ENCODE measurements at places on chromosomes 13 and 19. TPM values are rescaled to one million over a fixed set of nuclear protein-coding genes. Genes with fewer than 3 reads are reported as not detected.
A peak's percentile ranks its signal among the peaks of the same experiment; 100 is the strongest.

The FCER2 gene
- not detected for total RNA-seq

The LDLR gene
- total RNA-seq, result 57.0 TPM

The TEX29 gene
- total RNA-seq, result not detected

The CCDC194 gene
- not detected for total RNA-seq

The LILRA1 gene
- not detected for total RNA-seq

The DKKL1 gene
- 0.24 TPM for total RNA-seq

The PROZ gene
- not detected for total RNA-seq

The BTBD2 gene
- total RNA-seq, result 13.9 TPM

The PEAK3 gene
- 0.06 TPM for total RNA-seq

The NBEA gene
- 4.7 TPM for total RNA-seq

GRCh38 chr13:80504453-80504852 lies 163.5 kb upstream of the SPRY2 start:
- DNase-seq, result no peak

GRCh38 chr19:720345-721160 lies 11.8 kb downstream of the PALM start:
- DNase-seq, result no peak

DNA sequence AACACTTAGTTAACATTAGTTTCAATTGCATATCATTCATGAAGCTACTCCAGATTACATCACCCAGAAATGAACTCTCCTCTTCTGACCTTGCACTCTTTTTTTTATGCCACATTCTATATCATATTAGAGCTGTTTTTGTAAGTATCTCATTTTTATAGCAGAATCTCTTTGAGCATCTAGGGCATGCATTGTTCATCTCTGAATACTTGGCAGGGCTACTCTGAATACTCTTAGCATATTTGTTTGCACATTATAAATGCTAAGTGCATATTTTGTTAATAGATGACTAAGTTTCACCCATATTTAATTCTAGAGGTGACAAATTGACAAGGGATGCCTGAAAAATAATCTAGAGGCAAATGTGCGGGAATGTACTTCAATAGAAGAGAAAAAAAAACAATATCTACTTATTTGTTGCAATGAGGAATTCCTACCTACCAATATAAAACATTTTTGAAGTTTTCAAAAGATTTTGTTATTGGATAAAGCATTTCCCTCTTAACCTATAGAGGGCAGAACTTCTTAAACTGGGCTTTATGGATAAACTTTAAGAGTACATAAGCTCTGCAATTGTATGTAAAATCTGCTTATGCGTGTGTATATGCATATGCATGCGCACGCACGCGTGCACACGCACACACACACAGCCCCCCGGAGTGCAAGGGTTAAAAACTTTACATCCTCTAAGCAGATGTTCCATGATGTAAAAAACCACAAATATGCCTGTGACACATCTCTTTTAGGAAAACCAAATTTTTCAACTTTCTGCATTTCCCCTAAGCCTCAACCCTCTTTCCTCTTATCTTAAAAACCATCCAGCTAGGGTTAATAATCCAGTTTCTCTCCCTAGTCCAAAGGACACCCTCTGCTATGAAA lies 73.0 kb upstream of the OXGR1 start:
- DNase-seq, result peak; percentile 38

- no peak for DNase-seq
These were observed 21.7 kb upstream of the ZNF429 start for GRCh38 chr19:21483589-21484170.

DNA sequence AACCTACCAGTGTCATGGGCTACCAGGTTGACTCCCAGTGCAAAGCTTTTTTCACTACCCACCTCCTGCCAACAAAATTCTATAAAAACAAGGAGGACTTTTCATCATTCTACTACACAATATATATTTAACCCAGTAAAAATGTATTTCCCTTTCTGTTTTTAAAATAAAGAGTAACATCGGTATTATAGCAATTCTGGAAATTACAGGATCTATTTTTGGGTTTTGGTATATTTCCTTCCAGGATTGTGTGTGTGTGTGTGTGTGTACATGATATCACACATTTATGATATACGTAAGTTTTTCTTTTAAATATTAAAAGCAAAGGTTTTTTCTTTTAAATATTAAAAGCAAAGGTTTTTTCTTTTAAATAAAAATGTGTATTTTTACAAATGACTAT lies 6.0 kb upstream of the UBL3 start:
- DNase-seq, result no peak

- no peak for DNase-seq
These were observed 383.1 kb upstream of the GPC6 start for GRCh38 chr13:92843549-92843948.

GRCh38 chr19:38162632-38163031 lies 61.4 kb downstream of the DPF1 start:
- no peak for DNase-seq

- no peak for DNase-seq
These were observed 28.1 kb upstream of the KIR3DL3 start for GRCh38 chr19:54696117-54696548.

GRCh38 chr19:12833738-12834565 lies 427 bp downstream of the RTBDN start:
- peak; percentile 66 for DNase-seq

- no peak for DNase-seq
These were observed 45.1 kb upstream of the SPRY2 start for GRCh38 chr13:80386002-80386401.

GRCh38 chr13:106942563-106942962 lies 374.6 kb upstream of the ARGLU1 start:
- DNase-seq, result no peak

GRCh38 chr19:2962018-2962670 lies 15.2 kb upstream of the TLE6 start:
- peak; percentile 95 for DNase-seq

DNA sequence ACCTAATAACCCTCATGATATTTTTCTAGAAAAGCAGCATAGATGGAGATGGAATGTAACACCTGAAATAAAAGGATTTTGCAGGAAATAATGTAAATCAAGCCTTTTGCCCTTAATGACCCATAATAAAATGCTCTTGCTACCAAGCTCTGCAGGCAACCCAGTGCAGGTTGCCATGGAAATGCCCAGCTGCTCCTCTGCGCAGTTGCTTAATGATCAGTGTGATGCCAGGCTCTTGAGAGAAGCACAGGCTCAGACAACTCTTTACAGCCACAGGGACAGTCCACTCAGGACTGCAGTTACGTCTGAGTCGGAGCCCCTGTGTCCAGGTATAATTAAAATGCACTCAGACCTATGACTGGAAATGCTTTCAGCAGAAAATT lies 165.5 kb downstream of the LACC1 start:
- DNase-seq, result no peak

DNA sequence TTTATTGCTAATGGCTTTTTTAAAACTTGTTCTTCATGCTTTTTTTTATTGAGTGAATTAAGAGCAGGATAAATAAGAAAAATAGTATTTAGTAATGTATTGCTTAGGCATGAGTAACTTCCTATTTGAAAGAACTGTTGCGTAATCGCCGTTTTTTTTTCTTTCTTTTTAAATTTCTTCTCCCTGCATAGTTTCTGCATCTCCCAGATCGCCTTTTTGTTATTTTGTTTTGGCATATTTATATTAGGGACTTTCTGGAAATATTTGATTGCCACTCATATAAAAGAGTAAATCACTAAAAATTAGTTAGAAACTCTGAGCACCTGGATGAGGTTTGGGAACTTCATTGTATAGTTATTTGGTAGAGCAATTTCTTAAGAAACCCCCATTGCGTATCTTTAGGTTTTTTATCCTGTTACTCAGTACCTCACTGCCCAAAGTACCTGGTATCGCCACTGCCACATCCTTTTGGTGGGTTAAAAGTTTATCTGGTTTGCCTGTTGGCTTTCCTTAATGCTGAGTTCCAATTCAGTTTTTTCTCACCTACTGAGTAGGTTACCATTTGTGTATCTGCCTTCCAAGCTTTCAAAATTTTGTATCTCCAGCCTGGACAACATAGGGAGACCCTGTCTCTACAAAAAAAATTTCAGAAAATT lies 36.2 kb upstream of the LPAR6 start:
- no peak for DNase-seq

DNA sequence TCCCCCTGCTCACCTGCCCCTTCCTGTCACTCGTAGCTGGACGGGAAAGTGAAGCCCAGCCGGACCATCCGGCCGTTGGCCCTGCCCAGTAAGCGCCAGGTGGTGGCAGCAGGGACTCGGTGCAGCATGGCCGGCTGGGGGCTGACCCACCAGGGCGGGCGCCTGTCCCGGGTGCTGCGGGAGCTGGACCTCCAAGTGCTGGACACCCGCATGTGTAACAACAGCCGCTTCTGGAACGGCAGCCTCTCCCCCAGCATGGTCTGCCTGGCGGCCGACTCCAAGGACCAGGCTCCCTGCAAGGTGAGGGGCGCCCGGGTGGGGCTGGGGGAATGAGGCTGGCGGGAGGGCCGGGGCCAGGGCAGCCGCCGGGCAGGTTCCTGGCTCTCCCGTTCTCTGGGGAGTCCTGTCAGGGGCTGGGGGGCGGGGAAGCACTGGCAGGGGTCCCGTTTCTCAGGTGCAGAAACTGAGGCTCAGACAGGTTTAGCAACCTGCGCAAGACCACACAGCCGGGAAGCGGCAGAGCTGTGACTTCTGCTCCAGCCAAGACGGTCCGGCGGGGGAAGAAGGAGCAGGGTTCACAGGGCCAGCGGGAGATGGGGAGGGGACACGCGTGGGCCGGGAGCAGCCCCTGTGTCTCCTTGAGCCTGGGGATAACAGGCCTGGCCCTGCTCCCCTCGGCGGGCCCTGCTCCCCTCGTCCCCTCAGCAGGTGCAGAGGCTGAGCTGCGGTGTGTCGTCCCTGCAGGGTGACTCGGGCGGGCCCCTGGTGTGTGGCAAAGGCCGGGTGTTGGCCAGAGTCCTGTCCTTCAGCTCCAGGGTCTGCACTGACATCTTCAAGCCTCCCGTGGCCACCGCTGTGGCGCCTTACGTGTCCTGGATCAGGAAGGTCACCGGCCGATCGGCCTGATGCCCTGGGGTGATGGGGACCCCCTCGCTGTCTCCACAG lies 5.3 kb downstream of the GZMM start:
- DNase-seq, result no peak

DNA sequence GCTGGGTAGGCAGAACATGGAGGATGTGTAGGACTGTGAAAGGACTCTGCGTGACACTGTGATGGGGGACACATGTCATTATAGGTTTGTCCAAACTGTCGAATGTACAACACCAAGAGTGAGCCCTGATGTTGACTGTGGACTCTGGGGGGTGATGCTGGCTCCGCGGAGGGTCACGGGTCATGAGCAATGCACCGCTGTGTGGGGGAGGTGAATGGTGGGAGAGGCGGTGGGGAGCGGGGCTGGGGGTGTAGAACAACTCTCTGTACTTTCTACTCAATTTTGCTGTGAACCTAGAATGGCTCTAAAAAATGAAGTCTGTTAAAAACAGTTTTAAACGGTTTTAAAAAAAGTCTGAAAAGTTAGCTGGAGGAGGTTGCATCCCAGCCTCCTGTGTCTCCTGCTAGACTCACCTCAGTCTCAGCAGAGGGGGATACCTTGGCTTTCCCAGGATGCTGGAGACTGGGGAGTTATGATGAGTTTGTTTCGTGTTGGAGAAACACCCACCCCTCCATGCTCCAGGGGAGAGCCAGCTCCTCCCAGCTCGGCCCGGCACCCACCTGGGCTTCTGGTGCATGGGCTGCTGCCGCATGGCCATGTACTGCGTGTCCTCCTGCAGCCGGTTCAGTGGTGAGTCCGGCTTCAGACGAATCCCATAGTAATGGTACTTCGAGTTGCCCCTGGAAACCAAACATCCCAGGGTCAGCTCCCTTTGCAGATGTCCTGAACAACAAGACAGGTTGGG lies 34.7 kb upstream of the RANBP3 start:
- no peak for DNase-seq

DNA sequence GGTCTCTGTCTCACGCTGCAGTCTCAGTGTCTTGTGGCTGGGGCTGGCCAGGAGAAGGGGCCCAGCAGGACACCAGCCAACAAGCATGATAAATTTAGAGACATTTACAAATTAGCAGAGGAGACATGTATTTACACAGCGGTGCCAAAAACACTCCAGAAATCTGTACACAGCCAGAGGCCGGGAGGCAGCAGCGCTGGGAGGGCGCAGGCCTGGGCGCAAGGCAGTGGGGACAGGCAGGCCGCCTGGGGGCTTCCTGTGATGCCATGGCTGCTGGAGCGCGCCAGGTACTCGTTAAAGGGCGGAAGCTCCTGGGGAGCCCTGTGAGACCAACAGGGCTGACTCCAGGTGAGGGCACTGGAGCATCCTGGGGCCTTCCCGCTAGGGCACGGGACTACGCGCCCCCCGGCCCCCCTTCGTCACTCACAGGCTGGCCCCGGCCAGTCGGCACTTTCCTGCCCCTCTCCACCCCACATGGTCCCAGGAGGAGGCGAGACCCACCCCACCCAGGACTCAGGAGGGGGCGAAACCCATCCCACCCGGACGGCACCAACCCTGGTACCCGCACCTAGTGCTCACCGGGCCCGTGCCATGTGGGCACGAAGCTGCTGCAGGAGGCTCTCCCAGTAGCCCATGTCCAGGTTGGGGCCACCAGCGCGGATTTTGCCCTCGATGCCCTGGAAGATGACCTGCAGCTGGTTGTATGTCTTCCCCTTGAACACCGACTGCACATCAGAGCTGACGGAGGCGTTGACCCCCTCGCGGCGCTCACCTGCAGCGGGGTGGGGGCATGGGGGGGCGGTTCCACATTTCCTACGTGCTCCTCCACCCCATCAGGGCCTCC lies 7.4 kb upstream of the TBXA2R start:
- no peak for DNase-seq

- DNase-seq, result no peak
These were observed 15.2 kb downstream of the ERFL start for GRCh38 chr19:41912899-41913537.

DNA sequence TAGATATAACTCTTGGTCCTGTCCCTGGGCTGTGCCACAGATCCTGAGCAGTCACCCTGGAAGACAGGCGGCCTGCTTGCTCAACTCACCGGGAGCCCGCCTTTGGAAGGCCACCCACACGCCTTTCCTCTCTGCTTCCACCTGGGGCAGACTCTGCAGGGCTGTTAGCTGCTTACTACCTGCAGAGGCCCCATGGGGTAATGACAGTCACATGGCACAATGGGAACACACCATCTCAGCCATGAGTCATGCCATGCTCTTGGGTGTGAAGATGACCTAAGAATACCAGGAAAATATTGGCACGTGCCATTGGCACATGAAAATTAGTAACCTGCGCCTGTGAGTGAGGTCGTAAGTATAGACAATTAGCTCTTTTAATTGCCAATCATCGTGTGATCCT lies 108.6 kb downstream of the COL4A2 start:
- no peak for DNase-seq

DNA sequence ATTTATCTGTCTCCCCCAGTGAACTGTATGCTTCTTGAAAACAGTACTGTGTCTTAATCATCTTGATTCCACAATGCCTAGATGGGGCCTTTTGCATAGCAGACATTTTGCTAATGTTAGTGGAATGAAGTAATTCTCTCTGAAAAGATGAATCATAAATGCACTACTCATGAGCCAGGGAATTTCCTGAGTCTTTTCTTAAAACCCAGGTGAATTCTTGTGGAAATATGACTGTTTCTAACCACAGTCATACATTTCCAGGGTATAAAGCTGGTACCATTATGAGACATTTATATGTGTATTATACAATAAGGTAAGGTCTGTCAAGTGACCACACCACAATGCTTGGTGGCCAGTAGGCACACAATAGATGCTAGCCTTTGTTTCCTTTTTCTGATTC lies 5.5 kb upstream of the KCTD4 start:
- DNase-seq, result peak; percentile 18

Data from SJCRH30 (cell line).